Ovary (tissue), 10 donors: ENCODE measurements at places on chromosomes 7 and 10.

DNA sequence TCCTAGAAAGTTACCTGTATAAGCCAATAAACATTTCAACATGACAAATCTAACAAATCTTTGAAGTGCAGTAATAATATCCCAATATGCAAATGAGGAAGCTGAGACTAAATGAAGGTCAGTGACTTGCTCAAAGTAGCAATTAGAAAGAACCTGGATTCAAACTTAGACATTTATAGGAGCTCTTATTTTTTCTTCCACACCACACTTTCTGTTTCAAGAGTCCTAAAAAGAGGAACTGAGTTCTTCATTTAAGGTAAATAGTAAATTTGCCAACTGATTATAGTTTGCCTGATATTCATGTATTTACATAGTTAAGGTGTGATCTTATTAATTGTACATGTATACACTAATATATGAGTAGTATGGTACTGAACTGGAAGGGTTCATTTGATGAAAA lies 44.0 kb downstream of the KLHDC10 start:
- DNase-seq, result no peak

- DNase-seq, result no peak
Measured at GRCh38 chr7:97693586-97693985, 38.3 kb upstream of the TAC1 start.

GRCh38 chr10:30448092-30448491 lies 14.1 kb downstream of the MAP3K8 start:
- DNase-seq, result no peak

DNA sequence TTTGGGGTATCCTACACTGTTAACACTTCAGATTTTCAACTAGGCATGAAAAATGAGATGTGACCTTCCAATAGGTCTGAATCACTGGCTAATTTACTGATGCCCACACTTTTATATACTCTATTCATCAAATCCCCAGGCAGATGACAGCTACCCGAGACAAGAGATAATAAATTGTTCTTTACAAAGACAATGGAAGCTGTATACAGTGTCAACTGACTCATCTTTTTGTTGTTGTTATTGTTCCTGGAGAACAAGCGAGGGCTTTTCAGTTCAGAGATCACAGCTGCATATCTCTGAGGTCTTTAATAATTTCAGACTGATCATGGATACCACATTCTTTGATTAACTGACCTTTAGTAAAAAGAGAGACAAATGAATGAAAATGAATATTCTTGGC lies 228.9 kb downstream of the SDHAF3 start:
- DNase-seq, result no peak

GRCh38 chr10:93514521-93514920 lies 18.1 kb downstream of the CEP55 start:
- no peak for DNase-seq
